ENCODE measurements at places on chromosomes 5 and 9.

DNA sequence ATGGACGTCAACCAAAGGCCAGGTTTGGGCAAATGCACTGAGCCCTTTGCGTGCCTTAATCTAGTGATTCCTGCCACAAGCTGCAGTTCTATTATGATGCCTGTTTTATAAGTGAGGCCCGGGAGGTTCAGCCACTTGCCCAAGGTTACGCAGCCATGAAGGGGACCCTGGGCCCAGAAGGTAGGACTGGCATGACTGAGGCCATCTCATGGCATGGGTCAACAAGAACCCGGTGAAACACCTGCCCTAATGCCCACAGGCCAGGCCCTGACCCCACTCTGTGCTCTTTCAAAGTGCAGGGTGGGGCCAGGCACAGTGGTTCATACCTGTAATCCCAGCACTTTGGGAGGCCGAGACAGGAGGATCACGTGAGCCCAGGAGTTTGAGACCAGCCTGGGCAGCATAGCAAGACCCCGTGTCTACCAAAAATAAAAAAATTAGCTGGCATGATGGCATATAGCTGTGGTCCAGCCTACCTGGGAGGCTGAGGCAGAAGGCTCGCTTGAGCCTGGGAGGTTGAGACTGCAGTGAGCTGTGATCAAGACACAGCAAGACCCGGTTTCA, 8.6 kb downstream of the NINJ1 start:
- DNase-seq: no peak

DNA sequence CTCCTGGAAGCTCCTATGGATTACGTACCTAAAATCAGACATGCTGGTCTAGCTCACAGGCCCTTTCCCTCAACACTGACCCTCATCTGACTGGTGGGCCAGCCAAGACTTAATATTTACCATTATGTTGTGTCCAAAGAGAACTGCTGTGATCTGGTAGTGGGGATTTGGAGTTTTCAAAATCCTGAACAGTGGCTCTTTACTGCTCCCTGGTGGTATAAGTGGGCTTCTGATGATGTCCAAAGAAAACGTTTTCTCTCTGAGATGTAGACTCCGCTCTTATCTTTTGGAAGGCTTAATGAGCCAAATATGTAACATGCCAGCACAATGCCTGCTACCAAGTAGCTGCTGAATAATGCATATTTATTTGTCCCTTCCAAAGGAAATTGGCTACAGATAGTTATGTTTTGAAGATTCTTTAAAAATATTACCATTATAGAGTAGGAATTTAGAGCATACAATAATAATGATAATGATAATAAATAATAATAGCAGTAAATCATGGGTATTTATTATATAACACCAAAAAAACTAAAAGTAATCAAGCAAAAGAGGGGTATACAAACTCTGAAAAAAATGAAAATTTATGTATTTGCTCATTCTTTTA, 406.6 kb upstream of the TNC start:
- no peak for DNase-seq

DNA sequence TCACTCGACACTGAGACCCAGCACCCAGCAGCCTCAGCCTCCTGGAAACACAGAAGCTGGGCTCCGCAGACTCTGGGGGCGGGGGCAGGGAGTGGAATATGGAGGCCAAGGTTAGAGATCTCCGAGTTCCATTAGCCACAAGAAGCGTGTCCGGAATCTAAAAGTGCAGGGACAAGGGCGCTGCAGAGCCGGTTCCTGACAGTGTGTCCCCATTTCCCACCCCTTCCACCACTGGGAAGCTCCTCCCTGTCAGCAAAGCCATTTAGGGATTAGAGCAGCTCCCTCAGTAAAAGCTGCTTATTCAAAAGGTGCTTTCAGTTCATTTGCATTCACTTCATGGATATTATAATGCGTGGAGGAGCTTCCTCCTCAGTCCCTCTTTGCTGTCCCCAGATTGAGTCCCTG, 74.1 kb upstream of the HSPA9 start:
- DNase-seq: no peak

GRCh38 chr5:169258372-169259000, 42.5 kb downstream of the SLIT3 start:
- no peak for DNase-seq

- DNase-seq: no peak
Observed at GRCh38 chr9:116806075-116806474, 119.0 kb downstream of the TRIM32 start.

GRCh38 chr9:37621273-37622121, 29.1 kb upstream of the TOMM5 start:
- DNase-seq: no peak

- no peak for DNase-seq
Observed at GRCh38 chr5:171205375-171205774, 103.7 kb upstream of the TLX3 start.

- no peak for DNase-seq
Observed at GRCh38 chr9:117305454-117305853, 109.4 kb downstream of the ASTN2 start.

GRCh38 chr5:133938929-133939328, 29.5 kb downstream of the C5orf15 start:
- DNase-seq: no peak

DNA sequence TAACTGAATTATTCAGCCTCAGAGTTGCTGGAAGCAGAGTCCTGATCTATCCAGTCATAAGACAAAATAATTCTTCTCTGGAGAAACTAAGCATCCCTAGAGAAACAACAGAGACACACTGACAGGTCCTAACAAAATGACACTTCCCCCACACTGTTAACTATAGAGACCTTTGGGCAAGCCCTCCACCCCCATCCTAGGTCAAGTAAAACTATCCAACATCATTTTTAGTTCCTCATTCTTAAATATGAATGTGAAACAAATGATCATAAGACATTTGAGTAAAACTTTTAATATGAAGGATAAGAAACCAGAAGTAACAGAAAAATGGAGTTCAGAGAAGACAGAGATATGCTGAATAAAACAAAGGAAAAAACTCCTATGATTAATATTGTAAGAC, 30.9 kb downstream of the CNTLN start:
- no peak for DNase-seq

DNA sequence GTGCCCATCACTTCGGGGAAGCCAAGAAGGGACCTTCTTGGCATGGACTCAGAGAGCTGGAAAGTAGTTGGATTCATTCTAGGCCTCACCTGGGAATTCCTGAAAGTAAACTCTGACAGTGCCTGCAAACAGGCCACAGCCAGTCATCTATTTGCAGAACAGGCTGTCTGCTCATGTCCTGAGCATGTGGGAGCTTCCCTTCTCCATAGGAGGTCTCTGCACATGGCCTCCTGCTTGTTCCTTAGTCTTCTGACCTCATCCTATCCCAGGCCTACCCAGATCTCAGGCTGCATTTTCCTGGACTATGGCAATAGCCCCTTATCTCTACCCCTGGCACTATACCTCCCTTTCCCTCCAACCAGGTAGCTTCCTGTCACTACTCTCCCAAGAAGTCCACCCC, 67.2 kb upstream of the FSTL4 start:
- no peak for DNase-seq

DNA sequence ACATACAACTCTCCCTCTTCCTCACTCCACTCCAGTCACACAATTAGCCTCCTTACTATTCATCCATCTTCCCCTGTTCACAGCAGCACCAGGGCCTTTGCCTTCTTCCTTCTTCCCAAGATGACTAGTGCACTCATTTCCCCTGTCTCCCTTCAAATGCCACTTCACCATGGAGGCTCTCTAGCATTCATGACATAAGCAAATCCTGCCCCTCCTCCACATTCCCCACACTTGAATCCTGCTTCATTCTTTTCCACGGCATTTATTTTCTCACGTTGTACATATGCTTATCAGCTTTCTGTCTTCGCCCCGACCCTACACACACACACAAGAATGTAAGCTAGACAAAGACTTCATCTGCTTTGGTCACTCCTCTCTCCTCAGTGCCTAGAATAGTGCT, 133.3 kb downstream of the CDK5RAP2 start:
- no peak for DNase-seq

DNA sequence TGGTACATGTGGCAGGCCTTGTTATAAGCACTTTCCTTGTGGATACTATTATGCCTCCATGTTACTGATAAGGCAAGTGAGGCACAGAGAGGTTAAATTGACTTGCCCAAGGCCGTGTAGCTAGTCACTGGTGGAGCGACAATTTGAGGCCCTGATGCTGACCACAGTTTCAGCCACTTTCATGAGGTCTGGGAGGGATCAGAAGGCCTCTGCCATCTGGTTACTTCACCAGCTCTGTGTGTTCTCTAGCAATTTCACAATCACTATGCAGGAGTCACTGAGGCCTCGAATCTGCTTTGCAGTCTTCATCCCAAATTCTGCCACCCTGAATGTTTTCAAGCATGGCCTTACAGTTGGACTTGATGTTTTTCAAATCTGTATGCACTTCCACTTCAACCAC, 9.1 kb downstream of the LRRC70 start:
- DNase-seq: no peak

- DNase-seq: no peak
Observed at GRCh38 chr9:38017149-38017884, 51.7 kb downstream of the SHB start.
